ENCODE measurements at places on chromosomes 2 and 18. TPM values are rescaled to one million over a fixed set of nuclear protein-coding genes. Genes with fewer than 3 reads are reported as not detected.

- no peak for ATAC-seq
These were observed 228.0 kb upstream of the ID2 start for GRCh38 chr2:8453904-8454302.

DNA sequence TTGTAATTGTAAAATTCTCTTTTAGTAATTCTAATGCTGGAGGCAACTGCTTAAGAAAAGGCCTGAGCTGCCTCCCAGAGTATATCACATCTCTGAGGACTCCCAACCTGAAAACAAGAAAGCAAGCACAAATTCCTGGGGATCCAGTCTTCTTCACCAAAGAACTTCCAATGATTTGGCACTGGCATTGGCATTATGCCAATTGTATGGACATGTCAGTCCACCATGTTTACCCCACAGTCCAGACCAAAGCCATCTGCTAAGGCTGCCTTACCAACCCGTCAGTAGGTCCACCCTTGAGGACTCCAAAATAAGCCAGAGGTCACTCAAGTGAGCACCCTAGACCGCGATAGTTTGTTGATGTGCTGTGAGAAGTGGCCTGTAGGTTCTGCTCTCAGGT lies 263.1 kb downstream of the RND3 start:
- ATAC-seq, result no peak

GRCh38 chr2:187574969-187575750 lies 20.9 kb upstream of the TFPI start:
- no peak for ATAC-seq

DNA sequence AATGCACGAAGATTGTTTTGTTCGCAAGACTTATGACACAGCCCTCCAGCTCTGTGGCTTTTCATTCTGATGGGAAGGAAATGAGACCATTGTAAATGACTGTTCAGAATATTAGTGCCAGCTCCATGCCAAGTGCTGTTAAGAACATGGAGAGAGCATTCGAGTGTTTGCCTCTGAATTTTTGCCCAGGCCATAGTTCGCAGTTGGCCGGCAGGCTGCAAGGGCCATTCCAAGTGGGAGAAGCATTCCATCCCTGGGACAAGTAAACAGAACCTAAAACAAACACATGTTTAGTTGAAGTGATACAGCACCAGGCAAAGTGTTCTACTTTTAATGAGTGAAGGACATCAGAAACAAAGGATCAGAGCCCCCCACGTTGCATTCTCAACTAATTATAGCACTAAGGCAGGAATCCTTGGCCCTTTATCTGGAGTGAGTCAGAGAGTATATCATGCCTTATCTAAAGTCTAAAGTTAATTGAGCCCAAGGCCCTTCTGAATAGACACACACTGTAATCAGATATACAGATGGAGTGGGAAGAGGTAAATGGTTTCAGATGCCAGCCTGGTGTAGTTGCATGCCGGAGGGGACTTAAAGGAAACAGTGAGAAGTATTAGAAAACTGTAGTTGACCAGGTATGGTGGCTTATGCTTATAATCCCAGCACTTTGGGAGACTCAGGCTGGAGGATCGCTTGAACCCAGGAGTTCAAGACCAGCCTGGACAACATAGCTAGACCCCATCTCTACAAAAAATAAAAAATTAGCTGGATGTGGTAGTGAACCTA lies 53.3 kb downstream of the NEDD4L start:
- ATAC-seq, result no peak

DNA sequence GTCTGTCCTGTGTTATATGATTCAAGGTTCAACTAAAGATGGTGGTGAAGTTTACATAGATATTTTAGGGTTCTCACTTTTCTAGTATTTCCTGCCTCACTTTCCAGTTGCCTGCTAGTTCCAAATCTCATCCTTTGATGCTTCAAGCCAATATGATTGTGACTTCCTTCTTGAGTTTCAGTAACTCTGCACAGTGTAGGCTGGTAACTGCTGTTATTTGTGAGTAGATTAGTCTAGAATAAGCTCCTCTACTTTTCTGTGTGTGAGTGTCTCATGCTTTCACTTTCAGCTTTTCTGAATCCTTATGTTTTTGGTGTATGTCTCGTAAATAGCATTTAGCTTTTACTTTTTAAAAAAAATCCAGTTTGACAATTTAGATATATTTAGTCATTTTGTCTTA lies 42.6 kb downstream of the GALNT1 start:
- ATAC-seq, result no peak

DNA sequence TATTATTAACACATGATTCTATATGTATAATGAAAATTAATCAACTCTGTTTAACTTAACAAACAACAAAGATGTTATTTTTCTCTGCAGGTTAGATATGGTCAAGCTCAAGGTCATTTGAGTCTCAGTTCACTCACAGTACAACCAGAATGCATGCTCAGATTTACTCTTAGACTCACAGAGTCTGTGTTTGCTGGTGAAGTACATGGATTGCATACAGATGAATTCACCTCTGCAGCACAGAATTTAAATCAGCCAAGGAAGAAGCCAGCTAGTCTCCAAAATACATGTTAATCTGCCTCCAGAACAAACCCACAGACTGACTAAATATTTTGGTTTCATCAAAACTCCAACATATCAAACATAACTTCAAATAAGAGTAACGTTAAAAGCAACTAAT lies 424.5 kb downstream of the RAD51AP2 start:
- no peak for ATAC-seq

GRCh38 chr2:218990052-218990451 lies 3.2 kb downstream of the CRYBA2 start:
- no peak for ATAC-seq

GRCh38 chr18:68314403-68314802 lies 400.5 kb downstream of the TMX3 start:
- peak; percentile 41 for ATAC-seq

DNA sequence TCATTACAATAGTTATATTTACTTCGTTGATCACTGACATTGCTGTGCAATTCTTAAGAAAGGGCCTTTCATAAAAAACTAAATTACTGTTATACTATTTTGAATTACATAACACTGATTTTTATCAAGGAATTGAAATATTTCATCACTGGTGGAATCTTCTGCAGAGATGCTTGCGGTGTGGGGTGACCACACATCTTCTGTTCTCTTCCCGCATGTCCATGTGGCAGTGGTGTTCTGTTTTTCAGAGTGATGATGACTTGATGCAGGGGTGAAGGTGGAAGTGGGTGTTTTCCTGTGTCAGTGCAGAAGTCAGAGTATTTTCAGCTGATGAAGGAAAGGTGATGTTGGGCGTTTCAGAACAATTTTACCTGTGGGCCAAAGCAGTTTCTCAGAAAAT lies 7.0 kb downstream of the CNDP2 start:
- no peak for ATAC-seq

HIBCH gene
- total RNA-seq, result 17.7 TPM

MAPRE3 gene
- 40.9 TPM for total RNA-seq

IL36B gene
- total RNA-seq, result not detected

CIDEA gene
- not detected for total RNA-seq

CCDC141 gene
- 0.38 TPM for total RNA-seq

OTOS gene
- not detected for total RNA-seq
